ENCODE measurements at places on chromosomes 11 and 22. TPM values are rescaled to one million over a fixed set of nuclear protein-coding genes. Genes with fewer than 3 reads are reported as not detected.

- no peak for DNase-seq
These were observed 667 bp downstream of the ACCS start for GRCh38 chr11:44066732-44067141.

DNA sequence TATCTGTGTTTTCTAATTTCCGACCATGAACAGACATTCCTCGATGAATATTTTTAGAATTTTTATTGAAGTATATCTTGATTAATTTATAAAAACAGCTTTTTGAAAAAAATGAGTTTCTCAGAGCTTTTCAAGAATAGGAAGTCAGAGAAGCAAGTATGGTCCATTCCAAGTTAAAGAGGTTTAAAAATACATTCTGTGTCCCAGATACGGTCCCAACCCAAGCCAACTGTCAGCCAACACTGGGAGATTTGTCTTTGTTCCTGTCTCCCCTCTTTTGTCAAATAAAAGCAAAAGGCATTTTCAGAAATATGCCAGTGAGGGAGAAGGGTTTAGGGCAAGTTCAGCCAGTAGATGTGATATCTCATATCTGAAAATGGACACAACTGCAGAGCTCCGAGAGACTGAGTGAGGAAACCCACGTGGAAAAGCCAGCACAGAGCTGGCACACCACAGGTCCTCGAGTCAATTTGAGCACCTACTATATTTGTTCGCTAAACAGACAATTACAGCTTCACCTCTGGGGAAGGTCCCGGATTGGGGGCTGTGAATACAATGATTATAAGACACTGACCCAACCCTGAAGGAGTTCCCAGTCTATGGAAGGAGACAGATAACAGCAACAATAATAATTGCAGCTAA lies 59.8 kb downstream of the C11orf91 start:
- no peak for DNase-seq

DNA sequence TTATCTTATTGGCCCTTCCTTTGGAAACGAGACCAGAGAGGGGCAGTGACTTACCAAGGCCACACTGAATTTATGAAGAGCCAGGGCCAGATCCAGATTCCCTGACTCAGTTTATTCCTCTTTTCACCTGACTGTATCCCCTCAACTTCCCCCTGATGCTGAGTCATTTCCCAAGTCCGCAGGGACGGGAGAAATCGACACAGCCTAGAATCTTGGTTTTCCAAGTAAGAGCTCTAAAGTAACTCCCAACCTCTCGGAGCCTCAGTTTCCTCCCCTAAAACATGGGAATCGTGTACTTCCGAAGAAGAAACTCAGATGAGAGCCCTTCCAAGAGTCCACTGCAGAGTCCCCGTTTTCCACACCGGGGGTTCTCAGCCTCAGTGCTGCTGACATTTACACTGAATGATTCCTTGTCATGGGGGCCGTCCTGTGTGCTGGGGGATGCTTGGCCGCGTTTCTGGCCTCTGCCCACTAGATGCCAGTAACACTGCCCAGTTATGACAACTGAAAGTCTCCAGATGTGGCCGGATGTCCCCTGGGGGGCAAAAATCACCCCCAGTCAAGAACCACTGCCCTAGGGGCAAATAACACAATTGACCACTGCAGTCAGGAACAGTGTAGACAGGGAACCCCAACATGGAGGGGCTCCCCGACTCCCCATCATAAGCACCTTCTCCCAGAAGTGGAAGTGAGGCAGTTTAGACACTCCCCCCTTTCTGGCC lies 11.2 kb downstream of the MPST start:
- DNase-seq: no peak

GRCh38 chr22:45585437-45585755 lies 82.7 kb downstream of the FBLN1 start:
- no peak for DNase-seq

GRCh38 chr11:67098799-67099429 lies 20.1 kb upstream of the KDM2A start:
- DNase-seq: no peak

DNA sequence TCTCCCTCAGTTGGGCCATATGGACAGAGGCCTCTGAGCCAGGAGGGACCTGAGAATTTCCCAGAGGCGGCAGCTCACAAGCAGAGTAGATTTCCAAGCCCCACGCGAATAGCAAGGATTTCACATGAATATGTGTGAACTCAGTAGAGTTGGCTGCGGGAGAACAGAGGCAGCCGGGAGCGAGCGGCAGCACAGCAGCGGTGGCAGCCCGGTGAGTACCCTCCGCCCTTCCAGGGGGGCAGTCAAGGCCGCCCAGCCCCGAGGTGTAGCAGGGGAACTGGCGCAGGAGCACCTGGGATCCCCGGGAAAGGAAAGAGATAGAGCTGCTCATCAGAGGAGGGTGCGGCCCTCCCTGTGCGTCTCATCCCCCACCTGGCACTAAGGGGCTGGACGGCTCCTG lies 8.4 kb upstream of the MS4A15 start:
- no peak for DNase-seq

DNA sequence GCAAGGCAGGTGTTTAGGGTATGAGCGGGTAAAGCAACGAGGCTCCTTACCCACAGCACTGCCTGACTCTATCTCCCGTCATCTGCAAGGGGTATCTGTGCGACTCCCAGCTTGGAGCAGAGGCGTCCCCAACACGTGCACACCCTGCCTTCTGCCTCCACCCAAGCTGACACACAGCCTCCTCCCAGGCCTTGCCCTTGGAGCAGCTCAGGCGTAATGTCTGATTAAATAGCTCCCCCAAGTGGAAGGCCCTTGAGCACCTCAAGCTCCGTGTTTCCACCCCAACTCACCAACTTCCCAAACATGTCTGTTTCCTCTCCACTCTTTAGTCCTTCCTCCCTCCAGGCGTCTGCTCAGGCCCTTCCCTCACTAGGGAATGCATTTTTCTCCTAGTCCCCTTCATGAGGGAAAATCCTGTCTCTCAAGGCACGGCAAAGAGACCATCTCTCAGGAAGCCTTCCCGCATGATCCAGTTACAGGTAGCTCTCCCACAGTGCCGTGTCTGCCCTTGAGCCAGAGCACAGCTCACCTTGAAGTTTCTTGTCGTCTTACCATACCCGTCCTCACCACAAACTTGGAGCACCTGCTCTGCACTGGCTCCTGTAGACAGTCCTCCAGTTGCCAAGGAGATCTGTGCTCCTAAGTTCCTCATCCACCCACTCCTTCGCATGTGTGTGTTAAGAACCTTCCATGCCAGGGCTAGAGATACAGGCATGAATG lies 15.8 kb downstream of the CYB5R2 start:
- DNase-seq: no peak

DNA sequence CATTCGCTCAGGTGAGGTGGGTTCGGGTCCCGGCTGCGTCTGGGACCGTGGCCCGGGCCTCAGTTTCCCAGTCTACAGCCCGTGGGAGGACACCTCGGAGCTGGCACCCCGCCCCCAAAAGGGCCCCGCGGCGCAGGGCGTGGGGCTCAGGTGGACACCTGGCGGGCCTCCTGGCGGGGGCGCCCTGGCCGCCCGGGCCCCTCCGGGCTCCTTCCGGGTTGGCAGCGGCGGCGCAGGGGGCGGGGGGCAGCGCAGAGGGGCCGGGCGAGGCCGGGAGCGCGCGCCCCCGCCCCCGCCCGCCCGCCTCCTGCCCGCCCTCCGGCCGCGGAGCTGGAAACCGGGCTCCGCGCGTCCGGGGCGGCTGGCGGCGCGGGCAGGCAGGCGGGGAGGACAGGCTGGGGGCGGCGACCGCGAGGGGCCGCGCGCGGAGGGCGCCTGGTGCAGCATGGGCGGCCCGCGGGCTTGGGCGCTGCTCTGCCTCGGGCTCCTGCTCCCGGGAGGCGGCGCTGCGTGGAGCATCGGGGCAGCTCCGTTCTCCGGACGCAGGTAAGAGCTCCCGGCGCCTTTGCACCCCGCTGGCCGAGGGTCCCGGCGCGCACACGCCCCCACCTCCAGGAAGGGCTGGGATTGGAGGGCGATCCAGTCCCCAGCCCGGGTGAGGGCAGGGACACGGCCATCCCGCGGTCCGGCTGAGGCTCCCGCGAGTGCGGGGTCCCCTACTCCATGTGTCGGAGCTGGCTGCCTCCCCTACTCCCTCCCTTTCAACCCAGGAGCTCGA lies at the start of gene EMID1:
Gene EMID1 (plus strand): TSS at position 303 of the 778 bp plus-strand sequence. CDS start 143 bp downstream, at position 446.
- no peak for DNase-seq

GRCh38 chr11:3825473-3826154 lies 15.1 kb downstream of the RHOG start:
- DNase-seq: no peak

GRCh38 chr22:49148895-49149418 lies 678.7 kb downstream of the BRD1 start:
- peak; percentile 48 for DNase-seq

- DNase-seq: no peak
These were observed 146.7 kb downstream of the LDLRAD3 start for GRCh38 chr11:36090356-36091109.

- DNase-seq: no peak
These were observed 270.8 kb upstream of the SESN3 start for GRCh38 chr11:95501761-95502266.

DNA sequence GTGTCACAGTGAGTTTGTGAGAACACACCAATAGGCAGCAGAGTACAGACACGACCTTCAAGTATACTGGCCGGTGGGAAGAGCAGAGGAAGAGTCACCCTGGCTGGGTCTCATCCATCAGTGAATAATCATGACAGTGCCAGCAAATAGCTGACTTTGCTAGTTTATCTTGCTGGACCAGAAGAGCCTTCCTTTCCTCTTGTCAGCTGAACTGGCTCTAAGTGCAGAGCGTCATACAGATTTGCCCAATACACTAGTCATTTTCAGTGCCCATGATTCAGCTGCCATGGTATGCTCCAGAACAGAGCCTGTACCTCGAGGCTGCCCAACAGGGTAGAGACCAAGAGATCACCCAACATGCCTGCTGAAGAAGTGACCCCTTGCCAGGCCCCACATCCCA lies 82.9 kb upstream of the TBCEL start:
- DNase-seq: no peak

- no peak for DNase-seq
These were observed 8.7 kb downstream of the EHD1 start for GRCh38 chr11:64869571-64870175.

Gene CYTH4
- total RNA-seq: 0.55 TPM

Gene TMEM86A
- total RNA-seq: 17.1 TPM

Gene RFPL3
- not detected for total RNA-seq
